ENCODE measurements at places on chromosomes 11 and 22. TPM values are rescaled to one million over a fixed set of nuclear protein-coding genes. Genes with fewer than 3 reads are reported as not detected.

Gene APOA5
- total RNA-seq = not detected

Gene PRG3
- not detected for total RNA-seq

Gene OR52H1
- total RNA-seq = not detected

Gene ME3
- 27.2 TPM for total RNA-seq

Gene IGLL1
- not detected for total RNA-seq

Gene MMP10
- 15.0 TPM for total RNA-seq

Gene SLC22A6
- not detected for total RNA-seq

Gene ACTN3
- total RNA-seq = 0.18 TPM

Data from endothelial cell of umbilical vein (primary cell).